Hematopoietic multipotent progenitor cell (in vitro differentiated cells): ENCODE measurements at places on chromosomes 11 and 22.

DNA sequence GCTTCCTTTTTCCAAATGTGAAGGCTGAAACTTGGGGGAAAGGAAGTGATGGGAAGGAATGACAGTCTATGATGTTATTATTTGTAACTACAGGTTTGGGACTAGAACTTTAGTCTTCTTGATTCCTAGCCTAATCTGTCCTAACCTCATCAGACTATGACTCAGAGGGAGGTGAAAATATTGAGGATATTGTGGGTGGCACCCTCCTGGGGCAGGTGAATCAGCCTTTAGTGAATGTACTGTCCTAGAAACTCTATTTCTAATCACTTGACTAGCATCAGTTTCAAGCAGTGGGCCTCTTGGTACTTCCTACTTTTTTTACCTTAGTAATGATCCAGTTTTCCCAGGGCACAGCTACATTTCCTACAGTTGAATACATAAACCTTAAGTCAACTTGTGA lies 829.0 kb upstream of the API5 start:
- no peak for DNase-seq

- no peak for DNase-seq
These were observed 85.0 kb downstream of the LARGE1 start for GRCh38 chr22:33835265-33835664.

DNA sequence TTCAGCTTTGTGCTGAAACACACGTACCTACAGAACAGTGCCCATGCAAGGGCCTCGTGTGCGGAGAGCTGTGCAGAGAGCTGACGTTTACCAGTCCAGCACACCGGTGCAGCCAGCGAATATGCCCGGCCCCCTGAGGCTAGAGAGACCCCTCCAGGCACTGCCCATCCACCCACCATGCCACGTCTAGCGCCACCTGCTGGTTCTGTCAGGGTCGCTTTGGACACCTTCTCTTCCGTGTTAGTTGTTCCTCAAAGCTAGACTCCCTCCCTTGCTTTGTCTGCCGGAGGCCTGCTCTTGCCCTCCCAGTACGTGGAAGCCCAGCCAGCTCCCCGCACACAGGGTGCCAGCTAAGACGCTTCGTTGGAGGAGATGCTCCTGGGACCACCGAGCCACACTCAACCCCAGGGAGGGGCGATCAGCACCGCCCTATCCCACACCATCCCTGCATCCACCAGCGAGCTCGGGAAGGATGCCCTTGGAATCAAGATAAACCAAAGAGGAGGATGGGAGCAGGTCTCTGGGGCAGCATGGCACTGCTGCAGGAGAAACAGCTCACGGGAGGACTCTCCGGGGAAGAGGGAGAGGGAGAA lies 43.4 kb downstream of the CPT1A start:
- peak; percentile 13 for DNase-seq

DNA sequence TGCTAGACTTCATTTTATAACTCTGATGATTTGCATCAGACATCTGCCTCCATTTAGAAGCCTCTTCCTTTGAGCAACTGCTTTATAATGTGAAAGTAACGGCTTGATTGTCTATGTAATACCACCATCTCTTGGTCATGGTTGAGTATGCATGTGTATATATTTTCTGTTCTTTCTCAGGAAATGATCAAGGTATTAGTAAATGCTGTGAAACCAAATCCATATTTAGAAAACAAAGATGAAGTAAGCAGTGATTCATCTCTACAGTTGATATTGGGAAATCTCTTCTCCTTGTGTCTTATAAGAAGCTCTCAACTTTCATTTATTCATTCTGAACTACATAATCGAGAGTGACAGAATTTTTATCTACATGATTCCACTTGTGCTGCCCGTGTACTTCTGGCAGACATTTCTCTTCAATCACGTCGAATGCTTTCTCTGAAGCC lies 104.6 kb upstream of the ANO3 start:
- DNase-seq: no peak

- no peak for DNase-seq
These were observed 106.0 kb upstream of the ASPHD2 start for GRCh38 chr22:26323013-26323412.
